ENCODE measurements at places on chromosomes 3 and 15.

- DNase-seq, result no peak
Measured at GRCh38 chr3:12948891-12949711, 107.7 kb upstream of the RPL32 start.

GRCh38 chr15:83105440-83105839 is 2.0 kb upstream of the TM6SF1 start:
- no peak for DNase-seq

DNA sequence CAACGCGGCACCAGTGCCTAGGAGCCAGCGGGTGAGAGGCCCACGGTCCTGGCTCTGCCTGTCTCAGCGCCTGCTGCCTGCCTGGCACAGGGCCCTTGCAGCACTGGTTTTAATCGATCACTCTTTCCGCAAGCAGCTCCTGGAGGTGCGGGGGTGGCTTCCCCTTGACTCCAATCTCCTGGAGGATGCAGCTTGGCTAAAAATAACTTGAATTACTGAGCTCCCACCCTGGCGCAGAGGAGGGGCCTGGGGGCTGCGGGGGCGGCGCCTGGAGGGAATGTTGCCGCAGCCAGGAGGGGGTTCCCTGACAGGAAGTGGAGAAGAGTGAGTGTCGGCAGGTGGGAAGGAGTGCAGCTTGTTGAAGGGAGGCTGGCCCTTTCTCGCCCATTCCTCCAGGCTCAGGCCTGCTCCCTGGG is 9.9 kb upstream of the RPL29 start:
- DNase-seq, result no peak

DNA sequence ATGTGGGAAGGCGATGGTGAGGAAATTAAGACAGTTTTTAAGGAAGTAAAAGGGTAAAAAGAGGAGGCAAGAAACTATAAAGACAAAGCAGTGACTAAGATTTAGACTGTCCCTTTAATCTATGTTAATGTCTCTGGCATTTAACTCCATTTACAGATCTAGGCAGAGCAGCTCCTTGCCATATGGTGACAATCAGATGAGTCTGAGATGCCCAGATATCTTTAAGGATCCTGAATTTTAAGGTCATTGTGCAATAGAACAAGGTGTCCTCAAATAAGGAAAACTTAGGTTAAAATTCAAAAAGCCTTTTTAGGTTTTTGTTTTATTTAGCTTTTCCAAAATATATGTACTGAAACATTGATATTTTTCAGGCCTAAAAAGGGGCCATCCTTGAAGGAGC is 24.1 kb downstream of the RASGRP1 start:
- no peak for DNase-seq

GRCh38 chr3:194043516-194043915 is 92.4 kb upstream of the HES1 start:
- DNase-seq, result no peak

DNA sequence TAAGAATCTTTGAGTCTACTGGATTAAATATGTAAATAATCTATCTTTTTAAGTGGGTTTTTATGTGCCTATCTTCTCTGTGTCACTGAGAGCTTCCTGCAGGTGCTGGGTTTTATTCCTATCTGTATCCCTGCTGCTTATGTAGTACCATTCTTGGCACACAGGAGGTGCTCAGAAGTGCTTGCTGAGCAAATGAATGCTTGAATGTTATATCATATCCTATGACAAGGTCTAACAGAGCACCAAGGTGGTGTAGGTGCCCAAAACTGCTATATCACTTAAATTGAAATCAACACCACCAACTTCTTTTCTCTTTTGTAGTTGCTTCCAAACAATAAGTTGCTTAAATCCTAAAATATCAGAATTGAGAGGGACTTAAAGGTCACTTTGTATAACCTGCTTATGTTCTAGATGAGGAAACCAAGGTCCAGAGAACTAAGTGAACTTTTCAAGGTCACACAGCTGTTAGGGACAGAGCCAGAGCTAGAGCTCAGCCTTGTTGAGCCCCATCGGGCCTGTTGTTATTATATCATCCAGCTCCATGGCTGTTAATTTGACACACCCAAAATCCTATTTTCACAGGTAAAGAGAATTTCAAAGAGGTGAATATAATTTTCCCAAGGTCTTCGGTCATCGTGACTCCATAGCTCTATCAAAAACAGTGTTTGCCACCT is 46.0 kb downstream of the CCNL1 start:
- DNase-seq, result peak; percentile 54

DNA sequence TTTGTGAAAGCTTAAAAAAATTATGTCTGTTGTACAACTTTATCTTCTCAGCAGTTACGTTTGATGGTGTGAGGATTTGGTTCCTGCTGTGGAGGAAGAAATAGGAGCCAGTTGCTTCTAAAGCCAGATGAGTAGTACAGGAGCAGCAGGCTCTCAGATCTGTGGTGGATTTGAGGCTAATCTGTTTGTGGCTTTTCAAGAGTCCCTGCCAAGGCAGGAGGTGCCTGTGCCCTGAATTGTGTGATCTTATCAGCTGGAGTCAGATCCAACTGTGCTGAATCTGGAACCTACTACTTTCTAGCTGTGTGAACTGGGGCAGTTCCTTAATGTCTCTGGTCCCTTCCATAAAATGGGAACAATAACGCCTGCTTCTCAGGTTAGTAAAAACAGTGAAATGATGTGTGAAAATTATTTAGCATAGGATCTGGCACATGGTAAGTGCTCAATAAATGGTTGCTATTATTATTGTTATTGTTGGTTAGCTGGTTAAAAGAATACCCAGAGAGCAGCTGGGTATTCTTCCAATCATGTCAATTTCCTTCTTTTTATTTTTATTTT is 7.7 kb downstream of the CLDN11 start:
- DNase-seq, result no peak

DNA sequence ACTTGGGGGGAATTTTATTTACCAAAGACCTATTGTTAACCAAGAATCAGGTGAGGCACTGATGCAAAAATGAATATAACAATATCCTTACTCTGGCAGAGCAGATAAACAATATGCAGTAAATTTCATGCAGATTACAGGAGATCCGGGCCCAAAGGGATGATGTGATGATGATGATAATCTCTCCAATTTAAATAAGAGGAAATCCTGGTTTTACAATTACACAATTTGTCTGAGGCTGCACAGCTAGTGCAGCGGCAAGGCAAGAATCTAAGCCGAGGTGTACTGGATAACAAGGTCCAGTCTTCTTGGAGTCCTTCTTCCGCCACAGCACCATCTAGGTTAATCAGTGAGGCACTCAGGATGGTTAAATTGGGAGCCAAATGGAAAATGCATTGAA is 2.4 kb upstream of the MESD start:
- no peak for DNase-seq

- no peak for DNase-seq
Measured at GRCh38 chr3:66666362-66666761, 165.5 kb upstream of the LRIG1 start.

DNA sequence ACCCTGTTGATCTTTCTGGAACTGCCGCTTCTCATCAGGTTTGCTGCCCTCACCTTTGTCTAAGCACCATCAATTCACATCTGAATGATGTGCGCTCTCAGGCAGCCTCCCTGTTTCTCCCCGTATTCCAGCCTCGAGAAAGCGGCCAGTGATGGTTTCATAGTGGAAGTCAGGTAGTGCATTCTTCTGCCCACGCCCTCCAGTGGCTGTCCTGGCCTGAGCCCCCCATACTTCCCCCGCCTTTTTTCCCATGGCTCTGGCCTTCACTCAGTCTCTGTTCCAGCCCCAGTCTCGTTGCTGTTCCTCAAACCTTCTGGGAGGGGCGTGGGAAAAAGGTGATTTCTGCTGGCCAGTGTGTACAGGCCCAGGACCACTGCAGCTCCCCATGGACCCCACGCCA is 101.3 kb downstream of the ASB7 start:
- DNase-seq, result no peak

Measured in NCI-H2029 (cell line).